Naive thymus-derived CD4-positive, alpha-beta T cell (primary cell): ENCODE measurements at places on chromosomes 6 and 20.

GRCh38 chr20:41750137-41750536 lies 132.0 kb upstream of the CHD6 start:
- DNase-seq, result no peak

DNA sequence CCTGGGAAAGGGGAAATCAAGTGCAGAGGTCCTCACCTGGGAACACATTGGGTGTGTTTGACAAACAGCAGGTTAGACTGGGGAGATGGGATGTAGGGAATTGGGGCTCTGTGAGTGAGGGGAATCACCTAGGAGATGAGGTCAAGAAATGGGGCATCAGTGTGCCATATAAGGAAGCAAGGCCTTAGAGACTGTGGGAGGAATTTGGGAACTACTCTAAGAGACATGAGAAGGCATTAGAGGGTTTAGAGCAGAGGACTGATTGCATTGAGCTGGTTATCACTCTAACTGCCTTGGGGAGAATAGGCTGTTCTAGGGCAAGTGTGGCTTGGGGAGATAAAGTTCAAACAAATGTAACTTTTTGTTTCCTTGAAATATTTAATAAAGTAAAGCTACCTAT lies 189.9 kb downstream of the EYA4 start:
- DNase-seq, result no peak

GRCh38 chr6:39197922-39198500 lies 31.3 kb downstream of the KCNK5 start:
- no peak for DNase-seq

- DNase-seq, result no peak
These were observed 68.6 kb downstream of the ARHGAP18 start for GRCh38 chr6:129641344-129641743.

DNA sequence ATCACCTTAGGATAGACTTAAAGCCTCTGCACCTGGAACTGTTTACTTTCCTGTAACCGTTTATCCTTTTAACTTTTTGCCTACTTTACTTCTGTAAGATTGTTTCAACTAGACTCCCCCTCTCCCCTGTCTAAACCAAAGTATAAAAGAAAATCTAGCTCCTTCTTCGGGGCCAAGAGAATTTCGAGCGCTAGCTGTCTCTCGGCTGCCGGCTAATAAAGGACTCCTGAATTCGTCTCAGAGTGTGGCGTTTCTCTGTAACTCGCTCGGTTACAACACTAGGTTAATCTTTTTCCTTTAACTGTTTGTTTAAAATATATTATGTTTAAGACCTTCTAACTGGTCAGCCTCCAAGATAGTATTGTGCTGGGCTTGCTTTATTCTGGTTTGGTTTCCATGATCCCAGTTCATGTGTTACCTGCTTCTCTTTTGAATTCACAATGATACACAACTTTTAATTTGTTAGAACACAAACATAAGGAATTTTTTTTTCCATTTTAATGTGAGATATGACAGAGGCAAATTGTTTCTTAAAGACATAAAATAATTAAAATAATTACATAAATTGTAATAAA lies 8.7 kb upstream of the NQO2 start:
- no peak for DNase-seq

GRCh38 chr6:84249724-84250123 lies 22.3 kb upstream of the CEP162 start:
- DNase-seq, result no peak

DNA sequence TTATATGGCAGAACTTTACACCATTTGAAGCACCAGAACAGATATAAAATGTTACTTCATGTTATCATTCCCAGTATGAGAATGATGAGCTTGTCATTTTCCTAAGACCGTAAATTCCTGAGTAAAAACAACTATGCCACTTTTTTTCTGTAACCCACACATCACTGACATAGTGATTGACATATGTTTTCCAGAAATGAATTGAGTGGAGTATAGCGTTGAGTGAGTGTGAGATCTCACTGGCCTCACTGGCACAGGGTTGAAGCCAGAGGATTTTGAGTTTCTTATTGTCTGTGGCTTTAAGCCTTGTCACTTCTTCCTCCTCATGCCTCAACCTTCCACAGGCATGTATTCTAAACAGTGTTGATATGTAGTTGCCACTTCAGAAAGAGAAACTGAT lies 62.3 kb downstream of the PDE7B start:
- no peak for DNase-seq

DNA sequence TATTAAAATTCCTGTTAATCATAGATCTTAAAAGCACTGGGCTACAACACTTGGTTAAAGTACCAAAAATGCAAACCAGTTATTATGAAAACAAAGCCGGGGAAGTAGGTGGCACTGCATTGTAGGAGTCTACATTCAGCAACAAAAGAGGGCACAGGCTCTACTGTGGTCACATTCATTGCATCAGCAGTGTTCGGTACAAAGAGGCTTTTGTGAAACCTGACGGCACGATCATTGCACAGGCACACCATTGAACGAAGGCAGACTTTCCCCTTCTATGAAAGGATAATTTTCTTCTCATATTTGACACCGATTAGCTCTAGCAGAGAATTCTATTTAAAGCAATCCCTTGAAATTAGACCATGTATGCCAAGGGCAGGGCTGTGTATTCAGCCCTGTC lies 44.6 kb upstream of the AGPAT4 start:
- no peak for DNase-seq

DNA sequence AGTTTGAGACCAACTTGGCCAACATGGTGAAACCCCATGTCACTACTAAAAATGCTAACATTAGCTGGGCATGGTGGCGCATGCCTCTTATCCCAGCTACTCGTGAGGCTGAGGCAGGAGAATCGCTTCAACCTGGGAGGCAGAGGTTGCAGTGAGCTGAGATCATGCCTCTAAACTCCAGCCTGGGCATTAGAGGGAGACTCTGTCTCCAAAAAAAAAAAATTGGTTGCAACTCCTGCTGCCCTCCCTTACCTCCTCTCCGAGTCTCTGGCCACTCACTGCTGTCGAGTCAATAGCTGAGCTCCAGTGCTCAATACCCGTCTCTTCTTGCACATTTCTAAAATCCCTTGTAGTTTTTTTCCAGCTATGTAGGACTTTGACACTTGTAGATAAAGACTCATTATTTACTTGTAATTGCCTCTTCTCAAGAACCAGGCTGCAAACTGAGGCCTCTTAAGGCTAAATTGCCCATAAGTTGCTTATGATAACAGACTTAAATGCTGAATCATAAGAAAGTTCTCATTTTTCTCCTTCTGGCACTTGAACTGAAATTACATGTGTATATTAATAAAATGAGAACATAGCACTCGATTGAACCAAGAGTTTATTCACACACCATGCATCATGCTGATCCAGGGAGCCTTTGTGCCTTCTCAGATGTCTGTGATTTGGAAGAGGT lies 13.8 kb downstream of the HECA start:
- no peak for DNase-seq

DNA sequence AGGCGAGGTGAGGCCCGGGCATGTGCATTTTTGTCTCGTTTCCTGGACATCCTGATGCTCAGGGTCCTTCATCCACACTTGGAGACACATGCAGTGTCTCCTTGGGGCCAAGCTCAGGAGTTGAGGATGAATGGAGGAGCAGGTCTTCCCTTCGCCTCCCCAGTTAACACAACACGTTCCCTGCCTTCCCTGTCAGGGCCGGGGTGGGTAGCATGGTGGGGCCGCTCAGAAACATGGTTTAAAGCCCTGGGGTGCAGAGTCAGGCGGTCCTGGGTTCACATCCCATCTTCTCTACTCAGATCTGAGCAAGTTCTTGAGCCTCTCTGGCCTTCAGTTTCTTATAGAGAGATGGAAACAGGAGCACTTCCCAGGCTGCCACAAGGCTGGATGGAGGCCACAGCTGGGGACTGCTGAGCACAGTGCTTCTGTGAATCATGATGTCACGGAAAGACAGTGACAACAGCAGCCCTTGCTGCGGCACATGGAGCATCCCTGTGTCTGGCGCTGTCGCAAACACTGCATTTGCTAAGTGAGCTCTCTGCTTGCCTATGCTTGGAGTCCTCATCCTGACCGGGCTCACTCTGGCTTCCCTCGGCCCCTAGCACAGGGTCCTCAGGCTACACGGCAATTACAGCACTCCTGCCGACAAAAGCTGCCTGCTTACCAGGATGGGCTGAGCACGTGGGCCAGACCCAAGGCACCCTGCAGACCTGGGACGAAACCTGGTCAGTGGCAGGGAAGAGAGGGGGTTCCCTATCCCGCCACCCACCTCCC lies 45.6 kb upstream of the STX16 start:
- DNase-seq, result no peak

DNA sequence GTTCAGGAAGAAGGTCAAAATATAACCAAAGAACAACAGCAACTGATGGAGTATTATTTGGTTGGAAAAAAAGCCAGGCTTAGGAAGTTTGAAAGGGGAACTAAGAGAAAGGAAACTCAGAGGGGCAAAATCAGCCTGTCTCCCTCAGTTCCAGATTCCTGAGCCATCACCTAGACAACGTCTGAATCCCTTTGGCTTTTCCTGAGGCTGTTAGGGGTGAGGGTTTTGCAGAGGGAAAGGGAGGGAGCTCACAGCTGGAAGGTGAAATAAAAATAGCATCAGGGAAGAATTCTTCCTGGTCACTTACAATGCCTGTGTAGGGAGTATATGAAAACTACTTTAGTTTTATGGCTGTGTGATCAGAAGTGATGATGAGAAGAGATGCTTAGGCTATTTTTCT lies 100.5 kb downstream of the SOBP start:
- no peak for DNase-seq

DNA sequence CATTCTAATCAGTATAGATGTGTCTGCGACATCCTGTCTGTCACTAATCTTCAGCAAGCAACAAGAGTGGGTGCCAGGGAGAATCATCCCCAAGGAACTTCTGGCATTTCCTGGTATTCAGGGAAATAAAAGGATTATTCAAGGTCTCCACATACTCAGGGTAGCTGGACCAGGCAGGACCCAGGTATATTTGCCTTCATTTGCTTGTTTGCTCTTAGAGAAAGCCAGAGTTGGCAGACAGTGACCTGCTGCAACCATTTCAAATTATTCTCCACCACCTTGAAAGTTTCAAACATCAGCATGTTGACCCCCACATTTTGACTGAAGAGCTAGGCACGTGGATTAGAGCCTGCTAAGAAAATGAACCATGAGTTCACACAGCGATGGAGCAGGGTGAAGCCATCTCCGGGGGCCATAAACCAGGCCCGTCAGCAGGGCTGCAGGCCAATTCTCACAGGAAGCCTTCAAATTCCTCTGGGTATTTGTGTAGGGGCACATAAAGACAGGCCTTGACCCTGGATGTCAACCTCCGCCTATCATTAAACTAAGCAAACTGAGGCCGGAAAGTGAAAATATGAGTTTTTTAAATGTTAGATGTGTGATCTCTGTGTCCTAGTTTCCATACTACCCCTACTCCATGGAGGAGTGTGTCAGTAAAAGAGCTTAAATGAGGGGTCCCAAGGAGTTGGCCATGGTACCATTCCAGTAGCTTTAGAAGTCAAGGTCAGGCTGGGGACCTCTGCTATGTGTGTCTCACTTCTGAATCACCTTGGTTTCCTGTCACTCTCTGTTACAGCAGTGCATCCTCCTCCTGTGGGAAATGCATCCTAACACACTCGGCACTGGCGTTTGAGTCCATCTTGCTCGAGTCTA lies 32.9 kb downstream of the TRAM2 start:
- no peak for DNase-seq

GRCh38 chr6:44228836-44229235 lies 5.4 kb downstream of the SLC29A1 start:
- DNase-seq, result no peak

DNA sequence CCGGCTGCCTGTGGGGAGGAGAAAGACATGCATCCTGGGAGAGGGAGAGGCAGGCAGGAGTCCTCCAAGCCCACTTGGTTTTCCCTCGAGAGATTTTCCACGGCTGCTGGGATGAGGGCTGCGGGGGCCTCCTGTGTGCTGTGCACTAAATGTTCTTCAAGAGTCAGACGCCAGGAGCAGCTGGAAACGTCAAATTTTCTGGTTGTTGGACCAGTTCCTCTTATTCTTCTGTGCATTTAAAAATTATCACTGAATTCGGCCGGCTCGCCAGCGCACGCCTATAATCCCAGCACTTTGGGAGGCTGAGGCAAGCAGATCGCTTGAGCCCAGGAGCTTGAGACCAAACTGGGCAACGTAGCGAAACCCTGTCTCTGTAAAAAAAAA lies 32.8 kb upstream of the NTSR1 start:
- DNase-seq, result no peak

- DNase-seq, result no peak
These were observed 271.4 kb upstream of the MAN1A1 start for GRCh38 chr6:119620846-119621555.

- no peak for DNase-seq
These were observed 129.5 kb downstream of the LRRC1 start for GRCh38 chr6:53924277-53924676.

DNA sequence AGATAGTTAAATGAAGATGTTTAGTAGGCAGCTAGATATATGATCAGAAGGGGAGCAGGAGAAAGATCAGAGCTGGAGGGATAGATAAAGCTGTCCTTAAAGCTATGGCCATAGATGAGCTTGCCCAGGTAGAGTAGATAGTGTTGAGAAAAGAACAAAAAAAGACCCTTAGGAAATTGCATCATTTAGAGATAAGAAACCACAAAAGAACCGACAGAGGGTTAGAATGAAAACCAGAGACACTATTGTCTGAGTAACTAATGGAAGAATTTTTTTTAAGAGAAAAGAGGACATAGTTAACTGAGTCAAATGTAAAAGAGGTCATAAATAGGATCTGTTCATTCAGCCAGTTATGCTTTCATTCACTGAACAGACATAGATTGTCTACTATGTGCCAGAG lies 101.8 kb downstream of the TNFAIP3 start:
- DNase-seq, result no peak

GRCh38 chr6:56505512-56506260 lies 137.0 kb downstream of the DST start:
- no peak for DNase-seq

DNA sequence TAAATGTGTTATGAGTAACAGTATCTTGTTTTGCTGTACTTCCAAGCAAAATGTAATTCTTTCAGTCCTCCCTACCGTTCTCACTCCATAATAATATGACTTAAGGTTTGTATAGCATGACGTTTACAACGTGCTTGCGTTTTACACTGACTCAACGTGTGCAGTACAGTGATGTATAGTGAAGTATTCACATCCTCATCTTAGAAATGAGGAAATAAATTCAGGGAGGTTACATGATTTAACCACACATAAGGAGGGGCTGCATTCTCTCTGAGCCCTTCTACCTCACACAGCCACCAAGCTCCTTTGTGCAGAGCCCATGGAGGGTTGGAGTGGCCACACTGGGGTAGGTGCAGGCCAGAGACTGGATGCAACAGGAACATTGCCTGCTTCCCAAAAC lies 164.5 kb downstream of the MTHFD1L start:
- DNase-seq, result no peak

- DNase-seq, result no peak
These were observed 48.4 kb upstream of the PHACTR2 start for GRCh38 chr6:143629104-143630080.

- no peak for DNase-seq
These were observed 948.0 kb upstream of the EPHA7 start for GRCh38 chr6:94367316-94367715.

GRCh38 chr6:127897484-127897883 lies 3.4 kb downstream of the THEMIS start:
- DNase-seq, result no peak
